ENCODE measurements at places on chromosomes 1 and 21. TPM values are rescaled to one million over a fixed set of nuclear protein-coding genes. Genes with fewer than 3 reads are reported as not detected.

DNA sequence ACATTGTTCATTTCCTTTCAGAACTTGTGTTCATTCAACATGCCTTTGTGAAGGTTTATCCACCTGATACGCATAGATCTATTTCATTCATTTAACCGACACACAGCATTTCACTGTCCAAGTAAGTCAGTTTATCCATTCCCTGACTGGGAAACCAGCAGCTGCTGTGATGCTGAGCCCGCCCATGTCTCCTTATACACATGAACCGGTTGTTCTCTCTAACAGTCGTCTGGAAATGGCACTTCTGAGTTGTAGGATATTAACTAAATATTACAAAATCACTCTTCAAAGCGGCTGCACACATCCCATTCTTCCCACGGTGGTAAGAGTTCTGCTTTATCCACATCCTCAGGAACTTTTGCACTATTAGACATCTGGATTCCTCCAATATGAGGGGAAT is 71.1 kb downstream of the NPHP4 start:
- no peak for ATAC-seq

- peak; percentile 91 for ATAC-seq
Measured at GRCh38 chr1:58922302-58923089, 138.6 kb upstream of the JUN start.

DNA sequence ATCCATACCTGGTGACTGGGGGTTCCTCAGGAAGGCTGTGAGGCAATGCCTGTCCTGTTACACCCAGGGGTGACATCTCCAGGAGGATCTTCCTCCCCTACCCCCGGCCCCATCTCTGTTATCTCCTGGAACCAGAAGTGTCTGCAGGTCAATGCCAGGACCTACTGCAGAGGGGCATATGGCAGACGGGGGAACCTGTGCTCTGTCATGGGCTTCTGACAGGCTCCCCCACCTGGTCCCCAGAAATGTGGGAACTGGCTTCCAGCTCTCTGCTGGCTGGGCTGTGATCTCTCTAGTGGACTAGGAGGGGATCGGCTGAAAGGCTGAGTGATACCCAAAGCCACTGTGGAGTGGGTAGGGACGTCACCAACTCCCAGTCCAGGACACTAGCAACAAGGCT is 21.0 kb downstream of the KCND3 start:
- ATAC-seq, result no peak

DNA sequence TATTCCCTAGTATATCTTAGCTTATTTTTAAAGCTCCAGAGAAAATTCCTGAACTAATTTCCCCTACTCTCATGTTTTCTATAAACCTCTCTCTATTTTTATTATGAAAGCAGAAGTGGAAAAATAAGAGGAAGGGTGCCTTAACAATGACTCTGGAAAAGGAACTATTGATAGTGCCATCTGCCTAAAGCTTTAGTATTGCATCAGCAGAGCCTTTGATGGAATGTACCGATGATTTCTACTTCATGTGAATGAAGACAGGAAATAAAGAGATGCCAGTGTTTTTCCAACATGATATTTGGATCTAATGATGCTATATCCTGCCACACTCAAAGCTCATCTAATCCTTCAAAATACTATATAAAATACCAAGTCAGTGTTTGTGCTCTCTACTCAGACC is 35.1 kb downstream of the TNFSF18 start:
- no peak for ATAC-seq

GRCh38 chr1:41870076-41870562 is 48.6 kb downstream of the HIVEP3 start:
- no peak for ATAC-seq

Gene LRRN2
- total RNA-seq, result 6.5 TPM

DNA sequence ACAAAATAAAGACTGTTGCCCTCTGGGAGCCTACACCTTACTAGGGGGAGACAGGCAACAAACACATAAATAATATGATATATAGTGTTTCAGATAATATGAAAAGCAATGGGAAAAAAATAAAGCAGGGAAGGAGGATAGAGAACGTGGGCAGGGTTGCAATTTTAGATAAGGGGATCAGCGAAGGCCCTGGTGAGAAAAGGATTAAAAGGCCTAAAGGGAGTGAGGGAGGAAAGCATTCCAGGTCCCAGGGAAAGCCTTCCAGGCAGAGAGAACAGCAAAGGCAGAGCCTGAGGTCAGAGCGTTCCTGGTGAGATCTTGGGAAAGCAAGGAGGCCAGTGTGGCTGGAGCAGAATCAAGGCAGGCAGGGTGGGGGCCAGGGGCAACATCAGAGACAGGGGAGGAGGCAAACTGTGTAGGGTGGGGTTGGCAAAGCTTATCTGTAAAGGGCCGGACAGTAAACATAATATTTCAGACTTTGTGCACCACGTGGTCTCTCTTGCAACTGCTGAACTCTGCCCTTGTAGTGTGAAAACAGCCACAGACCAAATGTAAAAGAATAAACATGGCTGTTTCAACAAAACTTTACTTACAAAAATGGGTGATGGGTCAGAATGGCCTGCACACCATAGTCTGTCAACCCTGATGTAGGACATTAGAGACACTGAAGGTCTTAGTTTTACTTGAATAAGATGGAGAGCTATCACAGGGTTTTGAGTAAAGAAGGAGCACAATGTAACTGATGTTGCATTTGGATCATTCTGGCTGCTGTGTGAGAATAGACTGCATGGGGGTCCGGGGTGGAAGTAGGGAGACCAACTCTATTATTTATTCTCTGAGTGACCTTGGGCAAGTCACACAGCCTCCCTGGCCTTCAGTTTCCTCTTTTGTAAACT is 13.3 kb upstream of the CPT2 start:
- peak; percentile 74 for ATAC-seq

DNA sequence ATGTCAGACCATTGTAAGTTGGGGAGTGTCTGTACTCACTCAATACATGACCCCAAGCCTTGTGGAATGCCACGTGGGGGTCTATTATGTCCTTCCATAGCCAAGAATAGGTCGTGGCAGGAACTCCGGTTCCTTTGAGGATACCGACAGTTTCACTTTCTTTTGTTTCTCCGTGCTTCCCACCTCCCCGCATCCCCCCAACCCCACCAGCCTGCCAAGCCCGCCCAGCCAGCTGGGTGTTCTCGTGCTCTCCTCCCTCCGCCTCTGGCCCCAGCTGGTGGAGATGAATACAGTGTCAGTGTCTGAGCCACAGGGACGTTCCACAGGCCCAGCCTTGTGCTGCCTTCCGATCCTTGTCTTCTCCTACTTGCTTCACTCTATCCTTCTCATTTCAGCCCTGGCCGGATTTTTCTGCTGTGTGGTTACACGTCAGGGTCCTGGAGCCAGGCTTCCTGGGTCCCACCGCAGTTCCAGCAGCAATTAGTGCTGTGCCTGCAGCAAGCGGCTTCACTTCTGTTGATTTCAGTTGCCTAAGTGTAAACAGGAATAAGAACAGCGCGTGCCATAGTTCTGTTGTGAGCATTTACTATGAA is 4.1 kb upstream of the AGTRAP start:
- peak; percentile 66 for ATAC-seq

GRCh38 chr1:19139711-19140110 is 70.4 kb downstream of the UBR4 start:
- ATAC-seq, result no peak

DNA sequence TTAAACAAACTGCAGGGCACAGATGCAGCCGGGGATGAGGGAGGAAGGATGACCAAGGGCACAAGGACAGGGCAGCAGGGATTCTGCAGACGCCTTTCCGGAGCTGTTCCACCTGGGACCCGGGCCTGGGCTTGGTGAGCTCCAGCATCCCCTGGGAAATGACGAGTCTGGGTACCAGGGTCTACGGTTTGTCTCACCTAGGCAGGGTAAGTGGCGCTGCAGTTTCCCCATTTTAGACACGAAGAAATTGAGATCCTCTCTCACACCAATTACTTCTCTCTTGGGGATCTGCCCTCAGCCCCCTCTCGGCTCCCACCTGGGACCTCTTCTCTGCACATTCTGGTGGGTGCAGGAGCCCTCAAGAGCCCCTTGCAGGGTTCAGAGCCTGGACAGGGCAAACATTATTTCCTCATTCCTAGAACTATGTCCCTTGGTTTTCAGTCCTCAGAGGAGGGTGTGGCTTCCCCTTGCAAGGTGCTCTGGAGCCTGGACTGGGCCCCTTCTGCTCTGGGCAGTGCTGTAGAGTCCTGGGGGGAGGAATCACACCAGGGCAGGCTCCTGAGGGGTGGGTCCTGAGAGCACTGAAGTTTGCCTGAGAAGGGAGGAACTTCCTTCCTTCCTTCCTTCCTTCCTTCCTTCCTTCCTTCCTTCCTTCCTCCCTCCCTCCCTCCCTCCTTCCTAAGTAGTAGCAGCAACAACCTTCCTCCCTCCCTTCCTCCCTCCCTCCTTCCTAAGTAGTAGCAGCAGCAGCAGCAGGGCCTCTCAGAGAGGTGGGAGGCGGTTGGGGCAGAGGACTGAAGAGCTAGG is 16.0 kb downstream of the RAP1GAP start:
- no peak for ATAC-seq

Gene PODN
- total RNA-seq, result 60.4 TPM

DNA sequence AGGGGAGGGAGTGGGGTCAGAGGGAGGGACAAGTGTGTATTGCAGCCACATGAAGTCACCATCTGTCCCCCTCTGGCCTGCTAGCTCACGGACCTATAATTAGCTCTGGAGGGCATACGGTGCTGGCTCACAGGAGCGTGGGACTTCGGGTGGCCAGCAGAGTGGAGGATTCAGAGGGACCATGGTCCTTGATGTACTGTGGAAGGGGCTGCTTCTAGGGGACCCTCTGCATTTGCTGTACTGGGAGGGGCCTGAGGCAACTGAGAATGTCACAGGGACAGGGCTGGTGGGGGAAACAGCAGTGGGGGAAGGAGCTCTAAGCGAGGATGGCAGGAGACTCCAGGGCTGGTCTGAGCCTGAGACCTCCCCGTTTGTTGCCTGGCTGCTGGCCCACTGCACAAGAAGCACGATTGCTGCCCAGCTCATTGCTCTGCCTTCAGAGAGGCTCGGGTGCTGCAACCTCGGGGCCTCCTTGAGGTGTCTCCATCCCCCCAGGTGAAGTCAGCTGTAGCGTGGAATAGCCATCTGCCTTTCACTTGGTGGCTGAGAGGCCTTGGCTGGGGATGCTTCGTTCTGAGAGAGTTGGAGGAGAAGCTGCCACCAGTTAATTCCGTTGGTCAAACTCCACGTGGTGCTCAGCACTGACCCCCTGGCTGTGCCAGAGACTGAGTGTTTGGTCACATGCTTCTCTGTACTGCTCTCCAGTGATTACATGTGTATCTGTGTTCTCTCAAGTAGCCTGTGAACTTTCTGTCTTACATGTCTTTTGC is 2.7 kb downstream of the PPFIA4 start:
- ATAC-seq, result no peak

- no peak for ATAC-seq
Measured at GRCh38 chr1:182444497-182444896, 5.4 kb upstream of the RGSL1 start.

GRCh38 chr1:52238474-52238873 is 96.6 kb downstream of the ZFYVE9 start:
- ATAC-seq, result no peak

- peak; percentile 96 for ATAC-seq
Measured at GRCh38 chr1:28668191-28668955, at the start of gene GMEB1. Gene GMEB1, plus strand, starts transcription at chr1:28668784. Its CDS starts 14,829 bp downstream, at chr1:28683613.

Gene DARS2
- 7.7 TPM for total RNA-seq

DNA sequence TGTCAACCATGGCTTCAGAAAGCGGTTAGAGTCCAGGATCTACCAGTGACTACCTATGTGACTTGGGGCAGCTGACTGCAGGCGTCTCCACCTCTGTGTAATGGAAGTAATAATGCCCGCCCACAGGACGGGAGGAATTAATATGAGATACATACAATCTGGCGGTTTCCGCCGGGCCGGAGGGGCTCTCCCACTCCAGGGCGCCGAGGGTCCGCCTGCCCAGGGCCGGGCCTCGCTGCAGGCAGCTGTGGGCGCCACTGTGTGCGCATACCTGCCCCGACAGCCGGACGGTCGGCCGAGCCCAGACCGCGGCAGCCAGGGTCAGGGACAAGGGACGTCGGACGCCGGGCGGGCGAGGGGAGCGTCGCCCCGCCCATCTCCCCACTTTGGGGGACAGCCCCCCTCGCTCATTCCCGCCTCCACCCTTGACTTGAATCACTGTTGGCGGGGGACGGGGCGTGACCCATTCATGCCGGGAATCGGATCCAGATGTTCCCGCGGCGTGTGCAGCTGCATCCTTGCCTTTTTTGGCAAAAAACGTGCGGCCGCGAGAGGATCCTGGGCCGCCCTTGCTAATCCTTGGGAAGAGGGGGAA is 6.0 kb upstream of the SF3A3 start:
- ATAC-seq, result peak; percentile 74

DNA sequence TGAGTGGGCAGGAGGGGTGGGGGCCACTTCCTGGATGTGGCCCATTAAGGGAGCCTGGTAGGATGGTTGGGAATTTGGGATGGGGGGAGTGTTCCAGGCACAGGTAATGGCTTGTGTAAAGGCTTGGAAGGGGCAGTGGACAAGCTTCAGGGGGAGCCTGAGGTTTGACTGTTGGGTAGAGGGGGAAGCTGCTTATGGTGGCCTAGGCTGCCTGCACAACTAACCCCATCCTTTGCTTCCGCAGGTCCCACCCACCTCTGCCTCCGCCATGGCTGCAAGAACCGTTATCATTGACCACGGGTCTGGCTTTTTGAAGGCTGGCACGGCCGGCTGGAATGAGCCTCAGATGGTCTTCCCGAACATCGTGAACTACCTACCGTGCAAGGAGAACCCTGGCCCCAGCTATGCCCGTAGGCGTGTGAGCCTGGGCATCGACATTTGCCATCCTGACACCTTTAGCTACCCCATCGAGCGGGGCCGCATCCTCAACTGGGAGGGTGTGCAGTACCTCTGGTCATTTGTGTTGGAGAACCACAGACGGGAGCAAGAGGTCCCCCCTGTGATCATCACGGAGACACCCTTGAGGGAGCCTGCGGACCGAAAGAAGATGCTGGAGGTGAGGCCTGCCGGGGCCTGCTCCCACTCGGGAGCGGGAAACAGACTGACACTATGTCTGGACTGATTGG is 67.8 kb downstream of the ACTL8 start:
- no peak for ATAC-seq

DNA sequence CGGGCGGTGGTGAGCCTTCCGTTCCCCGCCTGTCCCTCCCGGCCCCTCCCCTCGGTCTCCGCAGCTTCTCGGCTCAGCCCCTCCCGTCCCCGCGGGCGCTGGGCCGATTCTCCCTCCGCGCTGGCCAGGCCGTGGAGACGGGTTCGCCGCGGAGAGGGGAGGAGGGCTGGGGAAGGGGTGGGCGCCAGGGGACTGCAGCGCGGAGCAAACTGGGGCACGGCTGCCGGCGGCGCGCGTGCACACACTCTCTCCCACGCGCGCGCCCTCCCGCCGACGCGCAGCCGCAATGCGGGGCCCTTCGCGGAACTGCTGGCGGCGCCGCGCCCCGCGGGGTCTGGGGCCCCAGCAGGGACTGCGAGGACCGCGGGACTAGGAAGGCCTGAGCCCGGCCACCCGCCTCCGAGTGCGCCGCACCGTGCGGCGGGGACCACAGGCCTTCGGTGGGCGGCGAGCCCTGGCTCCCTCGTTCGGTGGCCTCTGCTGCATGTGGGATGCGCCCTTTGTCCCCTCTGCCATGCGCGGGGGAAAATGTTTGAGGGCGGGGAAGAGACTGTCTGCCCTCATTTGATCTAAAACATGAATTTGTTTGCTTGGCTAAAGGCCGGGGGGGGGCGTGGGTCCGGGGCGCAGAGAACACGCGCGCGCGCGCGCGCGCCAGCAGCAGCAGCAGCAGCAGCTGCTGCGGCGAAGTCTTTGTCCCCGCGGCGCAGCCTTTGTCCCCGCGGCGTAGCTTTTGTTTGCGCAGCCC is 90.7 kb upstream of the VAMP3 start:
- peak; percentile 60 for ATAC-seq

Measured in gastroesophageal sphincter (tissue), 4 donors.